Stimulated activated CD4-positive, alpha-beta T cell treated with anti-CD3 and anti-CD28 coated beads, Interleukin-1b, Interleukin-23, amount 100 ng/mL, for 1 hour (primary cell): ENCODE measurements at places on chromosomes 4 and X.

DNA sequence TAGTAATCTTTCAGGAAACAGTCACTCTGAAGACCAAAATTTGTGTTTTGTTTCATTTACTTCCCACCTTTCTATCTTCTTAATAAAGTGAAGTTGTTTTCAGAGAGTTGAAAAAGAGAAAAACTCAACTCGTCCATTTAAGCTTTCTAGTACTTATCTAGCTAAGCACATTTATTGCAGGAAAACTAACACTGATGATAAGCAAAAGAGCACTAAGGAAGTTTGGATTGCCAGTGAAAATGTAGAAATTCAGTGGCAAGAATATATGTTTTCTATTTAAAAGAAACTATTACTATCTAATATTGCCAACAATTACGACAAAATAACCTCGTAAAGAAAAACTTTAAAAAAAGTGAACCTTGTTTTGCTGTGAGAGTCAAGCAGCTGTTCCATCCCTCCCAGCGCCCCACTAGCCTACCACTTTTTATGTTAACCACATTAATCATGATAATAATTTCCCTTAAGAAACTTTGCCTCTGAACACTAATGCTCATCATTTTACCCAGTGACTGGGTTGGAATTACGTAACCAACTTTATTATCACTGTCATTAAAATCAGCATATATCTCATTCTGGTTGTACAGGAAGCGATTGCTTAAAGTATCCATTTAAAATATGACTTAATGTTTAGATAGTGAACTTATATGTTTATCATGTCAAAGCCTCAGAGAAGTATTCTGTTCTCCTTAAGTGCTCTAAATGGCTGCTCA lies 24.8 kb downstream of the SPRY1 start:
- DNase-seq: no peak

DNA sequence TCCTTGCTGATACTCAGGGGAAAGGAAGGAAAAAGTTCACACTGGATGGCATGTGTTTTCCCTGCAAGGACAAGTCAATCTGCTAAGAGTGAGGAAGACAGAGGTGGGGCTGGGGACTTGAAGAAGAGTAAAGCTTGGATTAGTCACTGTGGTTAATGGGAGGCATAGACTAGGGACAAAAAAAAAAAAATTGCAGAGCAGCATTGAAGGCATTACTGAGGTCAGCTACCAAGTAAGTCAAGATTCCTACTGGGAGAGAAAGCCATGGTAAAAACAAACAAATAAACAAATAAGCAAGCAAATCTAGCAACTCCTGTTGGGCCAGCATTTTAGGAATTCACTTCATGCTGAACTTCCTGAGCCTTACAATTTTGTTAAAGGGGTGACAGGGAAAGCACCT lies 58.2 kb upstream of the GPC4 start:
- no peak for DNase-seq

- DNase-seq: no peak
Observed at GRCh38 chr4:37639551-37640285, 46.5 kb downstream of the RELL1 start.

DNA sequence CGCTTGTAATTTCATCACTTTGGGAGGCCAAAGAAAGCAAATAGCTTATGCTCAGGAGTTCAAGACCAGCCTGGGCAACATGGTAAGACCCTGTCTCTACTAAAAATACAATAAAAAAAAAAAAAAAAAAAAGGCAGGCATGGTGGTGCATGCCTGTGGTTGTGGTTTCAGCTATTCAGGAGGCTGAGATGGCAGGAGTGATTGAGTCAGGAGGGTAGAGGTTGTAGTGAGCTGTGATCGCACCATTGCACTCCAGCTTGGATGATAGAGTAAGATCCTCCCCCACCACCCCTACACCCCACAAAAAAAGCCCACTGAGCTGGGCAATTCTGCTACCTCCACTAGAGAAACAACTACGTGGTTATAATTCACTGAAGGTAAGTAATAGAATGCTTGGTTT lies 118.8 kb upstream of the PCDH18 start:
- DNase-seq: no peak

DNA sequence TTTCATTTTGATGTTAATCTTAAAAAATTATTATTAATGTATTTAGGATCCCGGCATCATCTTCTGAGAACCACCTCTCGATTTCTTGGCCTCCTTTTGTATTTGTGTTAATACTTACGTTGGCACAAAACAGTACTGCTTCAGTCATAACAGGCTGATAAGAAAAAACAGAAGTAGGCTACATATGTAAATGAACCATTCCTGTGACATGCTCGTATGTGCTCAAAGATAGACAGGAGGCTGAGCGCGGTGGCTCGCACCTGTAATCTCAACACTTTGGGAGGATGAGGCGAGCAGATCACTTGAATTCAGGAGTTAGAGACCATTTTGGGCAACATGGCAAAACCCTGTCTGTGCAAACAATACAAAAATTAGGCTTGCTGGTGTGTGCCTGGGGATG lies 109.4 kb upstream of the H2AZ1 start:
- DNase-seq: no peak

DNA sequence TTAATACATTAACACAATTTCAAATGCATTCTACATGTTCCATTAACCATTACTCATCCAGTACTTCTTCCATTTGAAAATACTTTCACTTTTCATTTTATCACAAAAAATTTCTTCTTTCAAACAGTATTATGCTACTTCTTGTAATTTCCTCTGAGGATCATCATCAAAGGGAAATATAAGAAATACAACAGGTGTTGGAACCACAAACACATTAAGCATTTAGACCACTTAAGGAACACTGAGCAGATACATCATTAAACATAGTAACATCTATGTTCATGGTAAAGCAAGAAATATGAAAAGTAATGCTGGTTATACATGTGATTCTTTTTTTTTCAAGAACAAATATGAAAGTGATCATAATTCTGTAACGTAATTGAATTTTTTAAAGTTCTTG lies 2207.0 kb downstream of the ARAP2 start:
- DNase-seq: no peak

DNA sequence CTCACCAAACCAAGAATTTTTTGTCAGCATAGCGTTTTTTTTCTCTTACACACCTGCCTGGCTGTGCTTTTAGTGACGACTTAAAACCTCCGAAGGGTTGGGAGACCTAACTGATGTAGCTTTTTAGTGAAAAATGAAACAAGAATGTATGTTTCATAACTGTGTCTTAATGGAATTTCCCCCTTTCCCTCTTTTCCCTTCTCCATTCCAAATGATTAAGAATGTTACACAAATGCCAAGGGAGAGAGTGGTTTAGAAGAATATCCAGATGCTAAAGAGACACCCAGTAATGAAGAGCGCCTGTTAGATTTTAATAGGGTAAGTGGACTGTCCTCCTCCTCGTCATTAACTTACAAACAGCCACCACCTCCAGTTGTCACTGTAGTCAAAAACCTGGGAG lies 33.2 kb upstream of the TBC1D14 start:
- no peak for DNase-seq

- DNase-seq: no peak
Observed at GRCh38 chr4:6050551-6050950, 32.3 kb upstream of the C4orf50 start.

DNA sequence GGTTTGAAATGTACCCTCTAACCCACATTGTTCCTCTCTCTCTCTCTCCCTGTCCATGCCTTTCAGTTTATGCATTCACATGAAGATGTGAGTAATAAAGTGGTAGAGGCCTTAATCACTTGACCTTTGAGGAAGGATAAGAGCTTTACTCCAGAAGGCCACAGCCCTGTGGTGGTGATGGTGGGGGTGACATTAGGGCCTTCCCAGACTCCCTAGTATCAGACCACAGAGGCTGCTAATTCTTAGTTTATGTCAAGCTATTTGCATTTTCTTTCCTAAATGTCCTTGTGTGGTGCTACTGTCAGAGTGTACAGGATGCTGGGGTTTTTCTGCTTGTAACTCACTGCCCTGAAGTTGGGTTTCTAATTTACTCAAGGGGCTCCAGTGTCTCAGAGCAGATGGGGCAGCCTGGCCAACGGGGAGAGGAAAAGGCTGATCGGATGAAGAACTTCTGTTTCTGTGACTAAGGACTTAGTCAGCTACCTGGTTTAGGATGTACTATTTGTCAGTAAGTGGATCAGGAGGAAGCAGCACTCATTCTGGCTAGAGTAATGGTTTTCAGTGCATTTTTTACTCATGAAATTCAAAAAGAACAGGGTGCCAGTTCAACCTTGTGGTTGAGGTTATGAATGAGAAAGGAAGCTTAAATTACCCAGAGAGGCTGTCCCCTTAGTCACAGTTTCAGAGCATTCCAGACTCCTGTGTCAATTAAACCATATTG lies 509.6 kb upstream of the DIPK2B start:
- DNase-seq: no peak

GRCh38 chrX:103539695-103540094 lies 20.4 kb upstream of the RAB40A start:
- DNase-seq: no peak

DNA sequence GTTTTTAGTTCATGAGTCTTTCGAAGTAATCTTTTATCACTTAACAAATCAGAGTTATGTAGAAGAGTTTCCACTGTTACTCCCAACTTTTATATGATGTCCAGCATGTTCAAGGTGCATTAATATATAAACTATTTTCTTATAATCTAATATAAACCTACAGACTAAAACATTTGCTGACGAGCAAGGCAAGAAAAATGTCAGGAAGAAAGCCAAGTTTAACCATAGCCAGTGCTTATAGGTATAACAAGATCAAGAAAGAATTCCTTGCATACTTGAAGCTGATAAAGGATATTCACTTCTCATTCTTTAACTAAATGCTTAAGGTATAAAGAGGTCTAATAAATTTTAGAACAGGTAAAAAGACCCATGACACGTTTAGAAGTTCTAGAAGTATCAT lies 167.7 kb downstream of the NPNT start:
- DNase-seq: no peak

DNA sequence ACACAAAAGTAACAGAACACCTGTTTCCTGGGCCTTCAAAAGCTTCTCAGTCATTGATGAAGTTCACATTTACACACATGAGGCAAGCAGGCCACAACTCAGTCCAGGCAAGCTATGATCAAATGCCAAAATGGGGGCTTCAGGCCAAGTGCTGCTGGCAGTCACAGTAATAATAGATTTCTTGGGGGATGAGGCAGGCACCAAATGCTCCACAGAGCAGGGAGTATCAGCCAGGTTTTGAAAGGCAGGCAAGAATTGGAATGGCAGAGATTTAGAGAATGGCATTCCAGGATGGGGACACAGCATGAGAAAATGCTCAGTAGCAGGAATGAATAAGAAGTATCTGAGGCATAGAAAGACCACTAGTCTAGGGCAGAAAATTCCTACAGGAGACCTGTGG lies 52.8 kb downstream of the GRIA3 start:
- no peak for DNase-seq

DNA sequence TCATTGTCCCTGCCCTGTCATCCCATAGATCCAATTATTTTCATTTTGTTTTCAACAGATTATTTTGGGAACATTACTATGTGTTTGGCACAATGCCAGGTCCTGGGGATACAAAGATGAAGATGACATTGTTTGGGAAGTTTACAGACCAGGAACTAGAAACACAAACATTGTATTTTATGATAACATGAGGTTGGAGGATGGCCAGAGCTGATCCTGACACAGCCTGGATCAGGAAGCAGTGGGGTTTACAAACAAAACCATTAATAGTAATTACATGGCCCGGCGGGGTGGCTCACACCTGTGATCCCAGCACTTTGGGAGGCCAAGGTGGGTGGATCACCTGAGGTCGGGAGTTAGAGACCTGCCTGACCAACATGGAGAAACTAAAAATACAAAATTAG lies 29.9 kb downstream of the CLRN2 start:
- DNase-seq: no peak

GRCh38 chr4:17786567-17786966 lies 5.1 kb upstream of the FAM184B start:
- DNase-seq: no peak

DNA sequence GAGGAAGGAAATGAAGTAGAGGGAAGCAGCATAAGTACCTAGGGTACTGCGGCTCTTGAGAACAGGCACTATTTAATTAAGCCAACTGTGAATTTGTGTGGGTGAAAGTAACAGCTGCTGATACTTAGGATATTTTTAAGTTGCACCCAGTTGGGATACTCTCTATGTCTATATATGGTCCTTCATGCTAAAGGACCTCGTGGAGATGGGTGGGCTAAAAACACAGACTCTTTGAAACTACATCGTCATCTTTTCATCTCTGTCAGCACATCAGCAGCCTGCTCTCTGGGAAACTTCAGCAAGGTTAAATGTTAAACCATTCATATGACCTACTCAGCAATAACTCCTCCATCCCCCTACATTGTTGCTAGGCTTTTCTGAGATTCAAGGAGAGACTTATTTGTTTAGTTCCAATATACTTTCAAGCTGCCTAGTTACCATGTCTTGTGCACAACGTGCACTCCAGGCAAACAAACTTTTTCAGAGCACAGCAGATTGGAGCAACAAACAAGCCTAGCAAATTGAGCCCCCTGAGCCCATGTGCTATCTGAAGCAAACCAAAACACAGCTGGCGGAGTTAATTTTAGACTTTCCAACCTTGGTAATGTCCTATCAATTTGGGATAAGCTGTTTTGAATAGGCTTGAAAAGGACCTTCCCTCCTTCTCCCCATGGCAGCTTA lies 6.2 kb upstream of the MOB1B start:
- DNase-seq: no peak

- DNase-seq: no peak
Observed at GRCh38 chr4:16231570-16232245, 5.4 kb upstream of the TAPT1 start.

DNA sequence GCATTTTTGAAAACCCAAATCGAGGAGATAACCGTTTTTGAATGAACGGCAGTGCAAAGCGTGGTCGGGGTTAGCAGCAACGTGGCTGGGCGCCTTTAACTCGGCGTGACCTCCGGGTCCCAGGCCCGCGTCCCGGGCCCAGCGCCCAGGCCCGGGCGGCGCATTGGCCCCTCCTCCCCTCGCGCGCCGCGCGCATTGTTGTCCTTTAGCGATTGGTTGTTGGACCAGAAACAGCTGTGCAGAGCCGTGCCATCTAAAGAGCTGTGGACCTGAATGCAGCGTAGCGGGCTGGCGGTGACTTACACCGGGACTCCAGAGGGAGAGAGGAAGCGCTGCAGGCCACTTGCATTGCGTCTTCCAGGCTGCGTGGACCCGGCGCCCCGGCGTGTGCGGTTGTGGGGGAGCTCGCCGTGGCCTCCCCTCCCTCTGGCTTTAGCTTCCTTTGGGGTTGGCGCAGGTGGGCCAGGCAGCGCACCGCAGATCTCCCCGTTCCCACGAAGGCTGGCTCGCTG lies at the start of gene STOX2:
TSS of gene STOX2 (plus strand) at position 227 of the 512 bp plus-strand sequence. CDS start 1,484 bp downstream, outside the sequence.
- DNase-seq: no peak

DNA sequence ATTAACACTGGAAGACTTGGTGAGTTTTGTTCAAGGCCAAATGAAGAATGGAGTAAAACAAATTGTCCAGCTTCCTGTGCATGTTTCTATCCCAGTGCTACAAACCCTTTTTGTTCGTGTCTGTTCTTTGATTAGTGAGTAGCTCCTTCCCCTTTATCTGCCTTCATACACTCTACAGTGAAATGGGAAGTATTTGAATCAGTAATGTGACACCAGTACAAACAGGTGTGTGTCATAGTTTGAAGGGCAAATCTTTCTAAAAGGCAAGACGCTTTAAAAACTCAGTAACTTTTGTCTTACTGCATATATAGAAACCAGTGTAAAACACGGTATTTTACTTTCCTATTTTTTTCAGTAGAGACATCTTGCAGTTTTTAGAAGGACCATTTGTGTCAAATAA lies 5.9 kb downstream of the ARHGEF38 start:
- no peak for DNase-seq

- no peak for DNase-seq
Observed at GRCh38 chrX:4263030-4263803, 549.8 kb upstream of the PRKX start.
